Activated T-cell treated with anti-CD3 and anti-CD28 coated beads, Interleukin-2, amount 50 U/mL, for 4 hours (primary cell): ENCODE measurements at places on chromosomes 5 and 9. TPM values are rescaled to one million over a fixed set of nuclear protein-coding genes. Genes with fewer than 3 reads are reported as not detected.

DNA sequence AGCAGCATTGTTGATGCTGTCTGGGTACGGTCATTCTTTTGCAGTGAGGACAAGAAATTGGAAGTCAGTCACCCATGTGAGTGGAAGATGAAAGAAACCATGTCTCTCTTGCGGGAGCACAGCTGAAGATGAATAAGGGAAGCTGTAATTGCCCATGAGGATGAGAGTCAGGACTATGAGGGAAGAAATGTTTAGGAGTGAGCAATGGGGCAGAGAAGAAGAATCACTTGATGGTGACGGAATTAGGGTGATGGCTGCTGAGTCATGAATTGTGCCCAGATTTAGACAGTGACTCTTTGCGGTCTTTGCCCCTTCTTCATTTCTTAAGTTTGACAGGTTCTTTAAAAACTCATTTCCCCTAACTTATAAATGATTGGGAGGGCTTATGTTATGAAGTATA lies 183.3 kb downstream of the MAST4 start:
- no peak for DNase-seq

SLC6A3 gene
- total RNA-seq: not detected

SMIM33 gene
- total RNA-seq: not detected

GRCh38 chr5:164741376-164741775 lies 1236.0 kb downstream of the MAT2B start:
- no peak for DNase-seq

- DNase-seq: no peak
Measured at GRCh38 chr5:164345173-164345849, 839.9 kb downstream of the MAT2B start.

- no peak for DNase-seq
Measured at GRCh38 chr9:94866770-94867169, 140.3 kb downstream of the AOPEP start.

GRCh38 chr5:133397990-133398645 lies 214.2 kb downstream of the FSTL4 start:
- no peak for DNase-seq

TAF1L gene
- not detected for total RNA-seq

MAMDC2 gene
- not detected for total RNA-seq

- no peak for DNase-seq
Measured at GRCh38 chr9:41229408-41230401, 40.6 kb upstream of the ZNG1F start.

CDO1 gene
- 0.28 TPM for total RNA-seq

- DNase-seq: no peak
Measured at GRCh38 chr5:115423051-115423450, 121.5 kb downstream of the FEM1C start.

- DNase-seq: no peak
Measured at GRCh38 chr5:93352186-93352585, 228.8 kb downstream of the NR2F1-AS1 start.
